NCI-H69 (cell line): ENCODE measurements at places on chromosomes 13 and 19.

GRCh38 chr13:60613080-60613479 lies 216.1 kb downstream of the TDRD3 start:
- no peak for DNase-seq

- no peak for DNase-seq
Observed at GRCh38 chr19:10006335-10006708, 4.0 kb downstream of the COL5A3 start.

DNA sequence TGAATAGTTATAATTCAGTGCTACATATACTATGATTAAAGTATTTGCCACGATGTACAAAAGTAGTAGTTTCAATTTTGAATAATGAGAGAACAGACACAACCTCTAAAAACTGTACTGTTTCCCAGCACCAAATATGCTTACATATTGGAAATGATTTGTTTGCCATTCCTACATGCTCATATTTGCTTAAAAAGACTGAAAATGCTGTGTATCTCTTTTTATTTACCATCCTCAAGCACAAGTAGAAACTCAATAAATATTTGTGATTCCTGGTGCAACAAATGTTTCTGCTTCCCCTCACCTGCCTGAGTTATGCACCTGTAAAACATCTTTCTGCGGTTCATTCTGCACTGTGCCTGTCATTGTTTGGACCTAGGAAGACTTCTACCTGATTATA lies 512.2 kb downstream of the DCT start:
- no peak for DNase-seq

DNA sequence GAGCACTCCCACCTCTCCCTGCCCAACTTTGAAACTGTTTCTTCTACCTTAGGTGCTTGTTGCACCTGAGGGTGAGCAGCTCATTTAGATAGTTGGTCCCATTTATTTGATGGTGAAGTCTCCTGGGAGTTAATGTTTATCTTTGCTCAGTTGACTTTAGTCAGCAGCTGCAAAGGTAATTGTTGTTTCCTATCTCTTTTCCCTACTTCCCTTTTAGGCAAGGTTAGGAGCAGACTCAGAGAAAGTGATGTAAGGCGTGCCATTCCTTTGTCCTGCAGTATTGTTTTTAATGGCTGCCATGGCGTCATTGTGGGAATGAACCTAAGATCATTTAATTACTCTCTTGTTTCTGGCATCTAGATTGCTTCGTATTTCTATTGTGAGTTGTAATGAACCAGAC lies 11.6 kb downstream of the AKAP11 start:
- peak; percentile 84 for DNase-seq

DNA sequence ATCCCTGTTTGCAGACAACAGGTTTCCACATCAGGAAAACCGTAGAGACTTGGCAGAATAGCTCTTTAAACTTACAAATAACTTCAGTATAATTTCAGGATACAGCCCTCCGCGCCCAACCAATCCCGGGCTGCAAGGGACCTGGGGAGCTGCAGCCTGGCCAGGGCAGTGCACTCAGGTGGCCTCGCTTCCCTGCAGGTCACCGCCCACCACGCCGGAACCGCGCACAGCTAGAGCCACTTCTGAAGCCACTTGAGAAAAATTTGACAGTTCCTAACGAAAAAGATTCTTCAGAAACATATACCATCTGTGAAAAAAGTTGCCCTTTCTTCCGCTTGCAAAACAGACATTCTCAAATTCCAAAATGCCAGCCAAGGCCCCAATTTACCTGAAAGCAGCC lies 11.1 kb downstream of the ZNF91 start:
- DNase-seq = no peak

DNA sequence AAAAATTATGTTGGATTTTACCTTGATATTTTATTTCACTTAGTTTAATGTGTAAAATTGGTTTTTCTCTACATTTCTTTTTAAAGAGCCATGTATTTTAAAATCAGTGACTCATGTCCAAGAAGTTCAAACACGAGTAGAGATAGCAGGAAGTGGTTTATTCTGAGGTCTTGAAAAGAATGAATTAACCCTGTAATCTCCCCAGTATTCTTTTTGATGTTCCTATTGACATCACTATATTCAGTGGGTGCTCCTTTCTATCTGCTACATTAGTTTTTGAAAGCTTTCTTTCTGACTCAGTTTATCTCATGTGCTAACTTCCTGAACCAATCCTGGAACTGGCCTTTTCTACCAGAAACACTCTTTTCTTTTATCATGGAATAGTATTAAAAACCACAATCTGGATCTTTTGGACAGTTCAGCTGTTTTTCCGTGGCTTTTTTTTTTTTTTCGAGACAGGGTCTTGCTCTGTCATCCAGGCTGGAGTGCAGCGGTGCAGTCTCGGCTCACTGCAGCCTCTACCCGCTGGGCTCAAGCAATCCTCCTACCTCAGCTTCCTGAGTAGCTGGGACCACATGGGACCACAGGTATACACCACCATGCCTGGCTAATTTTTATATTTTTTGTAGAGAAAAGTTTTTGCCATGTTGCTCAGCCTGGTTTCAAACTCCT lies 114.9 kb downstream of the PCCA start:
- no peak for DNase-seq

GRCh38 chr13:44465318-44465717 lies 91.7 kb downstream of the SERP2 start:
- DNase-seq = peak; percentile 16

- DNase-seq = no peak
Observed at GRCh38 chr19:30379841-30380610, 7.8 kb downstream of the ZNF536 start.

DNA sequence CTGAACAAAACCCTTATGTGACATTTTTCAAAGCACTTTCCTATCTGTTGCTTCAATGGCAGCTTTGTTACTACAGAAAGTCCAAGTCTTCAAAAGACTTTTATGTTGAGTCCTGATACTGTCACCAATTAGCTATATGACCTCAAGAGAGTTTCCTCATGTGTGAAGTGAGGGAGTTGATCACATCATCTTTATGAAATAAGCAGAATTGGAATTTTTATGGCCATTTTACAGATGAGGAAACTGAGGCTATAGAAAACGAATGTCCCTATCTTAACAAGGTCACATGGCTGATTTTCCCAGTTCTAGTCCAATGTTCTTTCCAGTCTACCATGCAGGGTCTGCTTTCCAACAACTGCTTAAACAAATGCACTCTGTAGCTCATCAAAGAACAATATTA lies 2.6 kb downstream of the TNFRSF19 start:
- DNase-seq = no peak

DNA sequence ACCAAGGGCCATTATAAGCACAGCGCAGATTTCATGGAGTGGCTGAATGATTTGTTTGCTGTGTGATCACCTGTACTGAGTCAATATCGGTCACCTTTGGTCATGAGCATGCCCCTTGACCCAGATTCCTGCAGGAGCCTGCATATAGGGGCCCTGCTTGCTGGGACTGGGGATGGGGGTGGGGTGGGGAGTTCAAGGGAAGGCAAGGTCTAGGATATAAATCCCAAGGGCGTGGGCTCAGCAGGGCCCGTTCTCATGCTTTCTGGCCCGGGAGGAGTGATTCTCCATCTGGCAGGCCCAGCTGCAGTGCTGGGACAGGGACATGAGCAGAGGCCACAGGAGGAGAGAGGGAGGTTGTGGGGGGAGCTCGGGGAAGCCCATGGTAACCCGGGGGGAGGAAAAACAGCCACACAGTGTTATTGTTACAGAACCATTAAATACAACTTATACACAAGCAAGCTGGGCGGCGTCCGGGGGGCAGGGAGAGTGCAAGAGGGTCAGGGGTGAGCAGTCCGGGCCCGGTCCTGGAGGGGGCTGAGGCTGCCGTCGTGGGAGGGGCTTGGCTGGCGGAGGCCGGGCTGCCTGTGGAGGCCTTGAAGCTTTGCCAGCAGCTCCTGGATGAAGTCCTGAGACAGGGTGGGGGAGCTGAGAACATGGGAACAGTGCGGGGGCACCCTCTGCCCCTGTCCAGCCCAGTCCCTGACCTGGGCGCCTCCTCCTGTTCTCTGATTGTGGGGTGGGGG lies 5.2 kb downstream of the PPP1R14A start:
- DNase-seq = no peak

DNA sequence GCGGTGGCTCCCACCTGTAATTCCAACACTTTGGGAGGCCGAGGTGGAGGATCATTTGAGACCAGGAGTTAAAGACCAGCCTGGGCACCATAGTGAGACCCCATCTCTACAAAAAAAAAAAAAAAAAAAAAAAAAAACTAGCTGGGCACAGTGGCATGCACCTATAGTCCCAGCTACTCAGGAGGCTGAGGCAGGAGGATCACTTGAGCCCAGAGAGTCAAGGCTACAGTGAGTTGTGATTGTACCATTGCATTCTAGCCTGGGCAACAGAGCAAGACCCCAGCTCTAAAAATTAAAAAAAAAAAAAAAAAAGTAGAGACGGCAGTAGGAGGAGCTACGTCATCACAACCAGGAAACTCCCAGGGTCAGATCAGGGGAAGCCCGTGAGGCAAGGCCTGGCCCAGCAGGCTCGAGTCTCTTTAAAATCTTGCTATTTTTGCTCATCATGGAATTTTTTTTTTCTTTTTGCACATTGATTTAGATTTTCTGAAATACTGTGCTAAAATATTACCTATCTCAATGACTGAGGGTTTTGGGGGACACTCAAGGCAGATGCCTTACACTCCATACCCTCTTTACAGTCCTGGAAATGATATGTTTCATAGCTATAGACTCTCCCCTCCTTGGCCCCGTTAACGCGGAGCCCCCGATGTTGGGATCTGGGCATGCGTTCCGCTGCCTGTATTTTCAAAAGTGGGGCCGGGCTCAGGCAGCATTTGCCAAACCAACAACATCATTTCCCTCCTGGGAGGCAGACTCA lies 44.4 kb upstream of the USE1 start:
- DNase-seq = no peak

DNA sequence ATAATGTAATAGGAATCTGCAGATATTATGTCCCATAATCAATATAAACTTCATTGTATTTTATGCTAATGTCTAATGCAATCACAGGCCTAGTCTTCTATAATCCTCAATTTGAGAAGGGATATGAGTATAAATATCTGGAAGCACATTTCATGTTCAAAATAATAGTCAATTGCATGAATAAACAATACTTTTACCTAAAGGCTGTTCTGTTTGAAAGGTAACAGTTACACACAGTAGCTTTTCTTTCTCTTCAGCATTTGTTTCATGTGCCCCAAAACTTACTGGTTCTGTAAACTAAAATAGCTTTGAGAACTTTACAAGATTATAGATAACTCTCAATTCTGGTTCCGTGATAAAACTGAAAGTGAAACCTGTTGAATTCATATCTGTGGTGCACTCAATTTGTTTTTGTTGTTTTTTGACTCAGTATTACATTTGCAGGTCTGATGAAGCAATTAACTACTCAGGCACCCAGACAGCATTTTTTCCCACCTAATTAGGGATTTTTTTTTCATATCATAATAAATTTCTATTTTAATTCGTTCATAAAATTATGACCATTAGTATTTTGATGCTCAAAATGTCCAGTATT lies 1193.8 kb downstream of the SLITRK1 start:
- no peak for DNase-seq

DNA sequence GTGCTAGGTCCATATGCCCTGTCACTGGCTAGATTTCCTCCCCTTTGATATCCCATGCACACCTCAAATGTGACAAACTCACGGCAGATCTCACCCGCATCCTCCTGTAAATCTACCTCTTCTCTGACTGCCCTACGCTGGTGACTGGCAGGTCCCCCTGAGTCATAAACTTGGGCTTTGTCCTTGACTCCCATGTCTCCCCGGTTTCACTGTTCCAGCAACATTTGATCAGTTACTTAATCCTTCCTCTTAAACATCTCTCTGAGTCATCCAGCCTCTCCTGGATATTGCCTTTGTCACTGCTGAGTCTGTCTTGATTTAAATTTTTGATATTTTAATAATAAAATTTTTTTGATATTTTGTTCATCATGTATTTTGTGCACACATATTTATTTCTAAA lies 26.5 kb downstream of the FAM216B start:
- no peak for DNase-seq

GRCh38 chr19:1259206-1259875 lies 9.8 kb upstream of the CIRBP start:
- peak; percentile 71 for DNase-seq

DNA sequence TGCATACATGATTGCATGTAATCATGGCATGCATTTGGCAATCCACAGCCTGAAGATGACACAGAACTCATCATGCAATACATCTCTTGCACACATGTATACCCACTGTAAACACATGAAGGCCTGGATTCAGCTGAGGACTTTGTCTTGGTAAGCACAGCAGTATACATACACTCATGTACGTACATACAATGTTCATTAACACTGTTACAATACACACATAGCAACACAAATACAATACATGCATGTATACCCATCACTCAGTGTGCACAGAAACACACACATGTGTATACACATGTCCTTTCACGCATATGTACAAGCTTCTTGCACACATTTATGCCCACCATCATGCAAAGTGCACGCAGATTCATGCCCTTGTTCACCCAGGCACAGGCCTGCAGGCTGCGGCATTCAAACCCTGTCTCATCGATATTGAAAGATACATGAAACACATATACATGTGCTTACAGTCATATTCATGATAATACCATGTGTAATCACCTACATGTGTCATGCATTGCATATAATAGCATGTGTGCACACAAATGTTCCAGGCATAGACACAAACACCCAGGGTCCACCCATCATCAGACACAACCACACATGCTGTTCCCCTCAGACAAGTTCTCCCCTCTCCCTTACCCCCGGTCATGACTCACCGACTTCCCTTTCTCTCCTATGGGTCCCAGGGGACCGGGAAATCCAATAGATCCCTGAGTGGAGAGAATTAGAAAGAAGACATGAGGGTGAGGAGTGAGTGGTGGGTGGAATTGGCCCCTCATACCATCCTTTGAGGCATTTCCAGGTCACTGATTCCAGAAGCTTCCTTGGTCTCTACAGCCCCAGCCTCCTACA lies 28.7 kb downstream of the COL5A3 start:
- DNase-seq = no peak

DNA sequence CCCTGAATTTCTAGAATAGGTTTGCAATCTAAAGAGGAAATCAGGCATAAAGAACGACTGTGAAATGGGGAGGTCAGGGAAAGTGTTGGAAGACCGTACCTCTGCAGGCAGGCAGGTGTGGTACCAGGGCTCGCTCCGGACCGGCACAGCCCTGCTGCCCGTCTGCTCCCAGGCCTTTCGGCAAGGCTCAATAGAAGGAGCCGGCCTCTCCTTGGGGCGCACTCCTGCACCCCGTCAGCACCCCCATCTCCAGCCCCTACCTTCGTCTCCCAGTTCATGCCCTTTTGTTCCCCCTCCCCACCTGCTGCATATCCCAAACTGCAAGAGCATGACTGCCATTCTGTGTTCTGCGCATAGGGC lies 139.8 kb upstream of the SOX1 start:
- no peak for DNase-seq

- no peak for DNase-seq
Observed at GRCh38 chr19:45908956-45909355, 5.6 kb downstream of the NANOS2 start.

- peak; percentile 83 for DNase-seq
Observed at GRCh38 chr19:5292822-5293611, 47.6 kb downstream of the PTPRS start.

GRCh38 chr19:18202778-18203407 lies 949 bp downstream of the RAB3A start:
- peak; percentile 65 for DNase-seq

- no peak for DNase-seq
Observed at GRCh38 chr13:96450326-96451020, 360.6 kb downstream of the HS6ST3 start.
